ENCODE measurements at places on chromosomes 2 and 18.

DNA sequence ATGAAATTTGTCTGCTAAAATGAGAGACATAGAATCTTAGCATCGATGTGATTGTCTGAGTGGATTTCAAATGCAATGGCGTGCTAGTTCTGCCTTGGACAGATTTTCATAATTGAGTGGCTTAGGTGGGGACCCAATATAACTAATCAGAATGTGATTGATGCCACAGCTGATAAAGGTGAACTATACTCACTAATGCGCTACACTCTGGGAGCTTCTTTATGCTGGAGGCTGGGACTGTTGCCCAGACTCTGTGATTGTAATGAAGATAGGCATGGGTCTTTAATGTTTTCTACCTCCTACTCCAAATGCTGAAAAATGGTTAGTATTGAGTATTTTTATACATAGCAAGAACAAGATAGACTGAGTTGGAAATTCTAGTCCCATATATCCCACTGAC lies 339.5 kb upstream of the SLC39A10 start:
- no peak for DNase-seq

GRCh38 chr2:180033993-180034894 lies 27.1 kb upstream of the CWC22 start:
- DNase-seq: no peak

- DNase-seq: no peak
Measured at GRCh38 chr2:210170196-210170445, 1.1 kb downstream of the KANSL1L start.

- DNase-seq: no peak
Measured at GRCh38 chr2:15756882-15757819, 165.5 kb downstream of the DDX1 start.

GRCh38 chr2:179983250-179983932 lies 23.7 kb downstream of the CWC22 start:
- no peak for DNase-seq
